IMR-90 (cell line): ENCODE measurements at places on chromosomes 16 and 17. TPM values are rescaled to one million over a fixed set of nuclear protein-coding genes. Genes with fewer than 3 reads are reported as not detected.

DNA sequence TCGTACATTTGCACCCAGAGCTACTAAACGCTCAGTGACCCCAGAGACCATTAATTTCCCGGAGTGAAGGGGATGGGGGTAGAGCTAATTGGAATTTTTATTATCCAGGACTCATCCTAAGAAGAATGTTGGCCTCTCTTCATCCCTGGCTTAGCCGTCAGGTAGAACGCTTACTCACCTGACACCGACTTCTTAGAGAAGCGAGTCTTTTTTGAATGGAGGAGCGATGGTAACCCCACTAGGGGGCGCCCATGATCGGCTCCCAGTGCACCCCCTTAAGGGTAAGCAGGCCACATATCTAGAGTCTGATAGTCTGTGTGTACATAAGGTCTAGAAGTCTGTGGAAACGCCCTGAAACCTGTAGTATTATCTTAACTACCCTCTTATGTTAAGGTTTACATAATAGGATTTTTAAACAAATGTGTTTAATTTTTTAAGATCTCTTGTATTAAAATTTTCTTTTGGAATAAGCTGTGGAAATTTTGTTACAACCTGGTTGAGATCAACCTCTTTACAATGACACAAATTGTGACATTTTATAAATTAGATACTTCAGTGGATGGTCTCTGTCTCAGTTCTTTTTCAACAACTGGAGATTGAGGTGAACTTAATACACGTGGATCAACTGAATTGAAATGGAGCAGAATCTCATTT, 229.8 kb downstream of the CPPED1 start:
- no peak for DNase-seq
- no peak overlapping the region for H3K27ac ChIP-seq
- no peaks in the 10 kb centered on the region for H3K27me3 ChIP-seq
- H3K4me3 ChIP-seq, result no peak overlapping the region
- no peaks in the 10 kb centered on the region for H3K4me1 ChIP-seq

- H3K27ac ChIP-seq, result no peak overlapping the region
- H3K36me3 ChIP-seq, result no peaks in the 10 kb centered on the region
- H3K4me3 ChIP-seq, result no peak overlapping the region
Observed at GRCh38 chr16:78592111-78592510, 492.7 kb downstream of the WWOX start.

GRCh38 chr16:86353948-86354347, 156.4 kb upstream of the FOXF1 start:
- H3K4me1 ChIP-seq, result peaks cover 32% of the 10 kb centered on the region
- DNase-seq, result no peak
- peak overlapping the region; percentile 99 for H3K27ac ChIP-seq
- H3K36me3 ChIP-seq, result no peaks in the 10 kb centered on the region
- no peaks in the 10 kb centered on the region for H3K27me3 ChIP-seq

DNA sequence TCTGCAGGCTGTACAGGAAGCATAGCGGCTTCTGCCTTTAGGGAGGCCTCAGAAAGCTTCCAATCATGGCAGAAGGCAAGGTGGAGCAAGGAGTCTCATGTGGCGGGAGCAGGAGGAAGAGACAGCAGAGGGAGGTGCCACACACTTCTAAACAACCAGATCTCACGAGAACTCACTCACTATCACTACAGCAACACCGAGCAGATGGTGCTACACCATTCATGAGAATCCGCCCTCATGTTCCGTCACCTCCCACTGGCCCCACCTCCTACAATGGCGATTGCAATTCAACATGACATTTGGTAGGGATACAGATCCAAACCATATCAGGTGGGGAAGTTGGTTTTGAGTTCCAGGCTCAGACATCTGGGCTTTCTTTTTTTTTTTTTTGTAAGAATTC, 31.9 kb upstream of the NUDT7 start:
- H3K36me3 ChIP-seq, result no peaks in the 10 kb centered on the region
- no peak overlapping the region for H3K27ac ChIP-seq
- no peak overlapping the region for H3K4me3 ChIP-seq

DNA sequence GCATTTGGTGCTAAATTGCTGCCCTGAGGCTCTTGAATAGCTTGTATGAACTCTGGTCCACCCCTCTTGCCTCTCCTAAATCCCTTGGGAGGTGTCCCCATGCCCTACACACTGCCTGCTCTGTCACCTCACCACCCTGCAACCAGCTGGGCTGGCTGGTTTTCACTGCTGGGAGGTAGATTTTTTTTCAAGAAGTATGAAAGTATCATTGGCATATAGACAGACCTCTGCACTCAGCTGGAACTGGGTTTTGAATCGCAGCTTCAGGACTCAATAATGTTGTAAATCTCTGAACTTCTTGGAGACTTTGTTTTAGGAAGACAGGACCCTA, 184.9 kb downstream of the MSI2 start:
- DNase-seq, result no peak
- no peaks in the 10 kb centered on the region for H3K36me3 ChIP-seq
- no peaks in the 10 kb centered on the region for H3K27me3 ChIP-seq
- peak overlapping the region; percentile 12; the same call in 1 of the 2 replicates for H3K27ac ChIP-seq

DNA sequence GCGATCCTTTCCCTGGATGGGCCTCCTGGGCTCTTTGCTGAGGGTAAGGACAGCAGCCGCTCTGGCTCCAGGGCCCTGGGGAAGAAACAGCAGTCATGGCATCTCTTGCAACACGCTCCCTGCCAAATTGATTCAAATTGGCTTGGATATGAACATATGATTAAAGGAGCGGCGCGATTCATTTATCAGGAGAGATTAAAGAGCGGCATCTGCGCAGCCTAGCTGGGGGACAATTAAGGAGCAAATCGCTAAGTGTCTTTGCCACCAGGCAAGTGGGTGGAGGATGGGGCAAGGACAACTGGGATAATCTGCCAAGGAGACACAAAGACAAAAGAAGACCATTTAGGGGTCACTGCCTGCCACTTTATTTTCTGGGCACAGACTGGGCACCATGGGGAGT, 27.8 kb downstream of the PIPOX start:
- no peak overlapping the region for H3K27ac ChIP-seq
- H3K27me3 ChIP-seq, result peaks cover 21% of the 10 kb centered on the region
- DNase-seq, result no peak
- H3K36me3 ChIP-seq, result peaks cover 3% of the 10 kb centered on the region; the same call in 1 of the 2 replicates
- no peak overlapping the region for H3K4me3 ChIP-seq

DNA sequence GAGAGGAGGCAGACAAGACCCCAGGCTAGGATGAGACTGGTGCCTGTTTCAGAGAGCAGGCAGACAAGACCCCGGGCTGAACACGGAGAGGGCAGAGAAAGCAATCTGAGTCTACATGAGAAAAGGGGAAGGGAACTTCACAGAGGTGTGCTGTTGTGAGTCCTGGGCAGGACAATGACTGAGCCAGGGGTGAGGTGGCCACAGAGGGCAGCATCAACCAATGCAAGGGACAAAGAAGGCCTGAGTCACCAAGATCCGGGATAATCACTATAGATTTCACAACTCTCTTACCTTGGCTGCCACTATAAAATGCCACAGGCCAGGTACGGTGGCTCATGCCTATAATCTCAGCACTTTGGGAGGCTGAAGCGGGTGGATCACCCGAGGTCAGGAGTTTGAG, 89.0 kb downstream of the SLC39A11 start:
- H3K4me3 ChIP-seq, result no peak overlapping the region
- no peaks in the 10 kb centered on the region for H3K27me3 ChIP-seq
- H3K36me3 ChIP-seq, result no peaks in the 10 kb centered on the region
- peaks cover 3% of the 10 kb centered on the region; the same call in 1 of the 2 replicates for H3K4me1 ChIP-seq
- no peak for DNase-seq

DNA sequence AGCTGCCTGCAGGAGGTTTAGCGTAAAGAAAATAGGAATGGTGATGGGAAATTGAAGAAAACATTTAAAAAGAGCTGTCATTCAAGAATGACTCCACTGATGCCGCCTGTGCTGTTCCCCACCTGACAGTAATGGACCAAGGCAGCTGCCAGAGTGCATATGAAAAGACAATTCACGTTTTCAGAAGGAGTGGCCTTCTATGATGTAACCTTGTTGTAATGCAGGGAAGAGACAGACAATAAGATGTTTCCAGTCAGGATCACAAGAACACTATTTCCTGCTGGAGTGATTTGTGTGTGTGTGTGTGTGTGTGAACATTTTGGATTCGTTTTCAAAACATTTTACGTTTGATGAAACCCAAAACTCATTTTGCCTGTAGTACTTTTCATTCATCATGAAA, 203.7 kb downstream of the LGALS9B start:
- no peak overlapping the region for H3K27ac ChIP-seq
- H3K27me3 ChIP-seq, result no peaks in the 10 kb centered on the region
- peak; percentile 61 for DNase-seq
- H3K4me1 ChIP-seq, result peaks cover 10% of the 10 kb centered on the region
- no peak overlapping the region for H3K4me3 ChIP-seq
- peaks cover 13% of the 10 kb centered on the region for H3K36me3 ChIP-seq

GRCh38 chr16:81008505-81008789, 1.4 kb downstream of the CENPN start:
- H3K27ac ChIP-seq, result peak overlapping the region; percentile 77; the same call in 1 of the 2 replicates
- DNase-seq, result no peak
- H3K4me1 ChIP-seq, result peaks cover 2% of the 10 kb centered on the region; the same call in 1 of the 2 replicates
- no peaks in the 10 kb centered on the region for H3K27me3 ChIP-seq
- peaks cover 3% of the 10 kb centered on the region; the same call in 1 of the 2 replicates for H3K36me3 ChIP-seq

- H3K4me1 ChIP-seq, result peaks cover 8% of the 10 kb centered on the region
- DNase-seq, result no peak
- H3K27me3 ChIP-seq, result no peaks in the 10 kb centered on the region
- peaks cover 43% of the 10 kb centered on the region for H3K36me3 ChIP-seq
- H3K27ac ChIP-seq, result no peak overlapping the region
Observed at GRCh38 chr16:29831490-29831889, 11.2 kb downstream of the MVP start.

- H3K27ac ChIP-seq, result no peak overlapping the region
- DNase-seq, result no peak
- no peaks in the 10 kb centered on the region for H3K4me1 ChIP-seq
- no peaks in the 10 kb centered on the region for H3K36me3 ChIP-seq
- H3K4me3 ChIP-seq, result no peak overlapping the region
Observed at GRCh38 chr16:25189305-25189704, 27.4 kb upstream of the AQP8 start.

DNA sequence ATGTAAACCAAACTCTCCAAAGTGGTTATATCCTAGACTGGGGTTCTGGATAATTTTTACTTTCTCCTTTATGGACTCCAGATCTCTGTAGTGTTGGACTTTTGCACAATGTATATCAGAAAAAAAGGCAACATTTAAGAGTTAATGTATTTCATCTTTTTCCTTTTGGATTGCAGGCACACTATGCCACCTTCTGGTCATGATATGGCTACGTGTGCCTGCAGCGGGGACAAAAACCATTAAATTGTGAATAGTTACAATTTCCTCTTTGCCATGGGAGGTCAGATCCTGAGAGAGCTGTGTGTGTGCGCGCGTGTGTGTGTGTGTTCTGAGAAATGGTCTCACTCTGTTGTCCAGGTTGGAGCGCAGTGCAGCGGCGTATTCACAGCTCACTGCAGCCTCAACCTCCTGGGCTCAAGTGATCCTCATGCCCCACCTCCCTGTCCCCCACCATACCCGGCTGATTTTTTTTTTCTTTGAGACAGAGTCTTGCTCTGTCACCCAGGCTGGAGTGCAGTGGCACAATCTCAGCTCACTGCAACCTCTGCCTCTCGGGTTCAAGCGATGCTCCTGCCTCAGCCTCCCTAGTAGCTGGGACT, 4.3 kb upstream of the SGF29 start:
- 0 out of 2 replicates have a peak, but pooled peaks cover under 1% of the 10 kb centered on the region for H3K4me1 ChIP-seq
- peak; percentile 53 for DNase-seq
- no peak overlapping the region for H3K27ac ChIP-seq
- H3K4me3 ChIP-seq, result no peak overlapping the region
- peaks cover 7% of the 10 kb centered on the region for H3K27me3 ChIP-seq

DNA sequence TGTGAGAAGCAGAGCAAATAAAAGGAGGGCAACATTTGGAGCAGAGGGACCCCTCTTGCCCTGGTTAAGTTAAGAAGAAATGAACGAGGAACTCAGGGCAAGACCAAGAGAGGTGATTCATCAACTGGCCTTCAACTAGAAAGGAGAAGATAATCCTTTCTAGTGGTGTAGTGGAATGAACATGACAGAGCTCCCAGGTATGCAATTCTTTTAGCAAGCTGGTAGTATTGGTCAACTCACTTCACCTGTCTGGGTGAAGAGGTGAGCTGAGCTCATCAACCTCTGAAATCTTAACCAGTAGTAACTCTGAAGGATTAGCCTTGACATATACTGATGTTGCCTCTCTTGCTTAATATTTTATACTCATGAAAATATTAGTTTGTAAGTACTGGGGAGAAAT, 1024.7 kb upstream of the GOT2 start:
- no peaks in the 10 kb centered on the region for H3K4me1 ChIP-seq
- H3K27ac ChIP-seq, result no peak overlapping the region
- H3K27me3 ChIP-seq, result no peaks in the 10 kb centered on the region
- H3K4me3 ChIP-seq, result no peak overlapping the region
- no peak for DNase-seq

DNA sequence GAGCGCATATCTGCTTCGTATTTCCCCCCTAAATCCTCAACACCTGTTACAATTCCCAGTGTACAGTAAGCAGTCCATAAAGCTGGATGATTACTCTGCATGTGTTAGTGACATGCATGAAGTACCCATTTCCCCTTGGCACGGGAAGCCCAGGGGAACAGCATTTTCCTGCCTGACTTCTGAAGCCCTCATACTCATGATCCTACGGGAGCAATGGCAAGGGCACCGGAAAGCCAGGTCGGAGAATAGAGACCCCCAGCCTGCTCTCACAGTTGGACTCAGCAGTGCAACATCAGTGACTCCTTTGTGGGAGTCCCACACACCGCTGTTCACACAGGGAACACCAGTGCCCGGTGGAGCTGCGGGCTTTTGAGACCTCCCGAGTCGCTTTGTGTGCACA, 336.9 kb downstream of the CDH13 start:
- no peaks in the 10 kb centered on the region for H3K4me1 ChIP-seq
- H3K36me3 ChIP-seq, result no peaks in the 10 kb centered on the region
- H3K27me3 ChIP-seq, result no peaks in the 10 kb centered on the region

GRCh38 chr16:88844419-88845036, 12.2 kb downstream of the GALNS start:
- peaks cover 3% of the 10 kb centered on the region; the same call in 1 of the 2 replicates for H3K4me1 ChIP-seq
- no peak overlapping the region for H3K4me3 ChIP-seq
- no peaks in the 10 kb centered on the region for H3K27me3 ChIP-seq
- peaks cover 23% of the 10 kb centered on the region for H3K36me3 ChIP-seq
- no peak for DNase-seq
- no peak overlapping the region for H3K27ac ChIP-seq

SCRN2 gene
- polyA plus RNA-seq, result 27.6 and 31.0 TPM in 2 replicates

KRTAP9-9 gene
- polyA plus RNA-seq, result not detected in 2 replicates

KCNJ18 gene
- not detected in 2 replicates for polyA plus RNA-seq

DPEP1 gene
- not detected in 2 replicates for polyA plus RNA-seq

TANC2 gene
- 18.5 and 20.6 TPM in 2 replicates for polyA plus RNA-seq

SPN gene
- not detected in 2 replicates for polyA plus RNA-seq
